ENCODE measurements at places on chromosomes 2 and 18.
A peak's percentile ranks its signal among the peaks of the same experiment; 100 is the strongest.

GRCh38 chr2:158217593-158217992, 115.9 kb downstream of the UPP2 start:
- DNase-seq: no peak

GRCh38 chr2:221444106-221444505, 128.0 kb downstream of the EPHA4 start:
- DNase-seq: peak; percentile 47

GRCh38 chr2:145744541-145745386, 1224.8 kb upstream of the ZEB2 start:
- DNase-seq: no peak

DNA sequence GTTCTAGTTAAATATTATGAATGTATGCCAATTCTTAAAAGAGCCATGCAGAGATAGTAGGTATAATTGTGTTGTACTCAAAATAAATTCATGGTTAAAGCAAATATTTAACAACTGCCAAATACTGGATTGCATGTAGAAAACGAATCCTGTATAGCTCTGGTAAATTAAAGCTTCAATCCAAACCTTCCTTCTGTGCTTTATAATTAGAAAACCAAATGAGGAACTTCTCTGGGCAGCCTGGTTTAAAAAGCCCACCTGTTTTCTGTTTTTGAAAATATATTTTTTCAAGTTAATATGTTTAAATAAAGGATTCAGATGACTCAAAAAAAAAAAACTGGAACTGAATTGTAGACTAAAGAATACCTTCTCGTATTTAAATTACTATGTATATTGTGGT, 48.3 kb upstream of the ITGA4 start:
- DNase-seq: no peak

- no peak for DNase-seq
Measured at GRCh38 chr2:98586551-98587140, 21.7 kb downstream of the COA5 start.

DNA sequence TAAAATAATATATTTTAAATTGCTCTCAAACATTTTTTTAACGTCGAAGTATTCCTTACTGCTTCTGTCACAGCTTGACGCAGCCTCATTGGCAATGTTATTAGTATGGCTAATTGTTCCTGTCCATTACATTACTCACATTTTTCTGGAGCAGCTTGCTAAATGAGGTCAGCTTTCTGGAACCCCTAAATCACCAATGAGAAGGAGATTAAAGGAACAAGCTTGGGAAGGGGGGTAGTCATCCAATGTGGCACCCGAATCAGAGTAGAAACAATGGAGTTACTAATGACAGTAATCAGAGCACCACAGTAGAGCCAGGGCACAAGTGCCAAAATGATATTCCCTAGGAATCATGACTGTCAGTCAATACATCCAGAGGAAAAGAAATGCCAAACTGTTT, 5.1 kb downstream of the NEUROD1 start:
- no peak for DNase-seq

DNA sequence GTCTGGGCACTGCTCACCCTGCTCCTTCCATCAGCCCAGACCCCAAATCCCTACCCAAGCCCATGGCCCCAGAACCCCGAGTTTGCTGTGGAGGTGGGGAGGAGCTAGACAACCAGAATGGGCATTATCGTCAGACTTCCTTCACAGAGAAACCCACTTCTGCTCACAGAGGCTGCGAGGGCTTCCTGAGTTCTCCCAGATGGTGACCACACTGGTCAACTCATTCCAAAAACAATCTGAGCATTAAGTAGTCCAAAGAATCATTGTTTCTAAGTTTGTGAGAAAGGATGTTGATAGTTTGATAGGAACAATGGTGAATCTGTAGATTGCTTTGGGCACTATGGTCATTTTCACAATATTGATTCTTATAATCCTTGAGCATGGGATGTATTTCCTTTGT, 60.2 kb downstream of the LRRC30 start:
- DNase-seq: no peak

DNA sequence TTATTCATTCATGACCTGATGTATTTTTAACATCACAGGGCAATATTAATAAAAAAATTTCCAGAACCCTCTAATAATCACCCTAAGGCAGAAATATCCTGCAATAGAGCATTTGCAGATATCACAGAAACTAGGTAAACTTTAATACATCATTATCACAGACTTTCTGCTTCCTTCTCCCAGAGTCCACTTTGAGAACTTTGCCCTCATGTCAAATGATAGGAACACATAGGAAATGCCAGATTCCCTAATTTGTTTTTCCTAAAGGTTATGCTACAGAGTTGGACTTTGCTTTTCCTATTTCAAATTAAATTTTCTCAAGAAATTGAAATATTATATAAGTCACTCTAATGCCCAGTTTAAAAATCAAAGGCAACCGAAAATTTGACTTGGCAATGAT, 352.8 kb upstream of the LRP1B start:
- no peak for DNase-seq
